ENCODE measurements at places on chromosomes 7 and 10.

DNA sequence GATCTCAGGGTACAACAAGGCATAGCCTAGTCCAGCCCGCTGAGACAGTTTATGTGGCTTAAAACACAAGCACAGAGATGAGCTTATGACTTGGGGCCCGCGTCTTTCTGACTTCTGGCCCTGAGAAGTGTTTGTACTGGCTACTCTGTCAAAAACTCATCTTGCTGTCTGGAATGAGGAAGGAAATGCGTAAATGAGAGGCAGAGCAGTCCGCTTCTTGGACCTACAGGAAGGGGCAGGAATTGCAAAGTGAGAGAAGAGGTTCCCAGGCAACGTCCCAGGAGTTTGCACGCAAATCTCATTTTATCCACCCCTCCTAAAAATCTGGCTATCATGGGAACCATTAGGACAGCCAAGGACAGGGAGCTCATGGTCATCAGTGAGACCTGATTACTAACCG lies 5.5 kb downstream of the ANXA11 start:
- DNase-seq = peak; percentile 86

DNA sequence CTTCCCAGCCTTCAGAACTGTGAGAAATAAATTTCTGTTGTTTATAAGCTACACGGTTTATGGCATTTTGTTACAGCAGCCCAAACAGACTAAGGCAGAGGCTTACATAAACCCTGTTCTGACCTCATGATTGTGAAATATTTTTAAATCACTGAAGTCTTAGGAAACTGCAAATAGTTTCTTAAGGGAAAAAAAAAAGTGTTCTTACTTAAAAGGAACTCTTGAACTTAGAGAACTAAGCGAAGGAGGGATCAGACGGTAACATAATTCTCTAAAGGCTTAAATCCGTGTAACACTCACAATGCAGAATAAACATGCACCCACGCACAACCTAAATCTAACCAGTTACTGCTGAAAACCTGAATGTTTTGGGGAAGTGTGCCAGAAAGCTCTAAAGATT lies 749.1 kb upstream of the LRRTM3 start:
- DNase-seq = no peak

DNA sequence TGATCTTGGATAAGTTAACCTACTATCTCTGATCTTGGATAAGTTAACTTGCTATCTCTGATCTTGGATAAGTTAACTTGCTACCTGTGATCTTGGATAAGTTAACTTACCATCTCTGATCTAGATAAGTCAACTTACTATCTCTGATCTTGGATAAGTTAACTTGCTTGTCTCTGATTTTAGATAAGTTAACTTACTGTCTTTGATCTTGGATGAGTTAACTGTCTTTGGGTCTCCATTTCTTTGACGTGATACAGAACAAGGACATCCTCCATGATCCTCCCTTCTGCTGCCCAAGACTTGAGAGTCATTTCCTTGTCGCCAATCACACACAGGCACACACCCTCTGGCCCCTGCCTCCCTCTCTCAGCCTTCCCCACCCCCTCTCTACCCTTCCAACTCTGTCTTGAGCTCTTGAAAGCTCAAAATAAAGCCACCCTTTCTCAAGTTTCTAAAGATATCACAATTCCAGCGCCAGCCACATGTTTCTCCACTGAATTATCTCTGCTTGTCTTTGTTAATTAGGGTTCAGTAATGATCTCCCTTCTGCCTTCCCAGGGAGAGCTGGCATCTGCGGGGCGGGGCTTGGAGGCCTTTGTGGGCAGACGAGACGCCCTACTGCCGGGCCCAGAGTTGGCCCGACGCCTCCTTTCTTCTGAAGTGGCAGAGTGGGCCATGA lies 85.1 kb upstream of the GTF2I start:
- no peak for DNase-seq

GRCh38 chr10:43211431-43212042 lies 55.3 kb downstream of the RASGEF1A start:
- no peak for DNase-seq

DNA sequence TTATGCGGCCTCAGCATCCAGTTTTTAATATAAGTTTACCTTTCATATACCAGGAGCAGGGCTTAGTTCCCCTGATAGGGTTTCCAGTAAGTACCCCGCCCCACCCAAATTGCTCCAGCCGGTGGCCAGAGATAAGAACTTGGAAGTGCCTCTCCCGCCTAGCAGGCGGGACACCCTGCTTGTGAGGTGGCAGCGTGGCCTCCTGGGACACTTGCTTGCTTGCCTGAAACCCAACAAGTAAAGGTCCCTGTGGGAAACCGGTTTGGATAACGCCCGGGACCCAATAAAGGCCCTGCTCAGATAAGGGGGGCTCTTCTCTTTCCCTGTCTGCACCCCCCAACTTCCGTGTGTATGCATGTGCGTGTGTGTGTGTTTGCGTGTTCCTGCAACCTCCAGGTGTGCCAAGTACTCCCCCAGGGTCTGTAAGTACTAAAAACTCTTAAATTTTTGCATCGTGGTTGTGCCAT lies 154.3 kb downstream of the ARHGAP21 start:
- no peak for DNase-seq

DNA sequence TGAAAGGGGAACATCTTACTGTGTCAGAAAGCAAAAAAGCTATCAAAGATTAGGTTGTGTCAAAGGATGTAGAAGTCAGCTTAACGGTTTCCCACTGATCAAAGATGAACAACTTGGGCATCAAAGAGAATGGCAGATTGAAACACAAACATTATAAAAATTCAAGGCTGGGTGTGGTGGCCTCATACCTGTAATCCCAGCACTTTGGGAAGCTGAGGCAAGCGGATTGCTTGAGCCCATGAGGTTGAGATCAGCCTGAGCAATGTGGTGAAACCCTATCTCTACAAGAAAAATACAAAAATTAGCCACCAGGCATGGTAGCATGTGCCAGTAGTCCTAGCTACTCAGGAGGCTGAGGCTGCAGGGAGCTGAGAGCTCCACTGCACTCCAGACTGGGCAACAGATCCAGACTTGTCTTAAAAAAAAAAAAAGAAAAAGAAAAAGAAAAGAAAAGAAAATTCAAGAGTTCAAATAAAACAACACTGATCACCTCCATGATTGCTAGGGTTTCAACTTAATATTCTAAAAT lies 34.5 kb downstream of the RTKN2 start:
- no peak for DNase-seq

GRCh38 chr10:133324198-133324792 lies 12.4 kb downstream of the CALY start:
- no peak for DNase-seq

DNA sequence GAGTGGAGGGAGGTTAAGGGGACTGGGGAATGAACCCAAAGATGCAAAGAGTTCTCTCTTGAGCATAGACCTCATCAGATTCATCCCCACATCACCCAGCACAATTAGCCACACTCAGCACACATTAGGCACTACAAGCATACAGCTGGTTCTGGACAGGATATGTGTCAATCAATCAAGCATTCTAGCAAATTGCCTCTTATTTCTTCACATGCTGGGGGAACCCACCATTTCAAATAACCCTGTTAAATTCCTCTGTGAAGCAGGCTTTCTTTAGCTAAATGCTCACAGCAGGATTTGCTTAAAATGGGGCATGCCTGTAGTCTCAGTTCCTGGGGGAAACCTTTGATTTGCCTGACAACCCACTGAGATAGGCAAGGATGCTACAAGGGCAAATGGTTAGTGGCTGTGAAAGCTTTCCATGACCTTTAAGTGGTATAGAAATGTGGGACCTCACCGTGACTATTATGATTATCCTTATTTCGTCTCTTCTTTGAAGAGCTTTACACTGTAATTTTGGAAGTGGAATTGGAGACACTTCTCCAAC lies 193.4 kb upstream of the ZMIZ1 start:
- no peak for DNase-seq

DNA sequence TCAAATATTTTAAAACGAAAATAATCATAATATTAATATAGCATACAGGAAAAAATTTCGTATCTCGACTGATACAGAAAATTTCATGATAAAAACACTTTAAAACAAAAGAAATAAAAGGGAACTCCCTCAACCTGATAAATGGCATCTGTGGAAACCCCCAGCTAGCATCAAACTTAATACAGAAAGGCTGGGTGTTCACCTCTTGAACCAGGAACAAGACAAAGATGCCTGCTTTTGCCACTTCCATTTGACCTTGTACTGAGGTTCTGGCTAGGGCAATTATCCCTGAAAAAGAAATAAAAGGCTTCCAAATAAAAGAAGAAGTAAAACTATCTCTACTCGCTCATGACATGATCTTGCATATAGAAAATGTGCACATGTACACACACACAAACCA lies 2.5 kb upstream of the ALOX5 start:
- no peak for DNase-seq

DNA sequence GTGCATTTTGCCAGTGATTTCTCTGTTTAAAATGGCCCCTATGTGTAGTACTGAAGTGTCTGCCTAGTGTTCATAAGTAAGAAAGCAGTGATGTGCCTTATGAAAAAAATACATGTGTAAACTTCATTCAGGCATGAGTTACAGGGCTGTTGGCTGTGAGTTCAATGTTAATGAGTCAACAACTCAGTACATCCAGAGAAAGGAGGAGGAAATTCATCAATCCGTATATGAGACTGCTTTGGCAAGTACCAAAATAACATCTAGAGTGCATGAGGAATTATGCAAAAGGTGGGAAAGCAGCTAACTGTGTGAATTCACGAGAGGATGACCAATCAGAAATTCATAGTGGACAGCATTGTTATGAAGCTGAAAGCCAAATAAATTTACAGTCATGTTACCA lies 255.6 kb downstream of the ZEB1 start:
- DNase-seq = no peak

DNA sequence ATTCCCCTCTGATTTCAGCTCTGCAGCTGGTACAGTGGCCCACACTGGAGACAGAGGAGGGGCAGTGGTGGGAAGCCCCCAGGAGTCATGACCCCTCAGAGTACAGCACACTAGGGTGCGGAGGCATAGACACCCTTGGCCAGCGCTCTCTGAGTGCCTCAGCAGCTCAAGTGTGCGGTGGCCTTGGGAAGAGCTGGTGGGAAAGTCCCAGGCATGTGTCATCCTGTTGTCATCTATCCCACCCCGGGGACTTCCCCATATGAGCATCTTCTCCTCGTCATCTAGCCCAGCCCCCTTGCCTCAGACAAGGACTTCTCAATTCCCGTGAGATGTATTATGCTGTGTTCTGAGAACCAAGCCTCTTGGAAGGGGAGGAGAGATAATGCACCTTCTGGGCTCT lies 15.6 kb upstream of the PPIF start:
- no peak for DNase-seq

DNA sequence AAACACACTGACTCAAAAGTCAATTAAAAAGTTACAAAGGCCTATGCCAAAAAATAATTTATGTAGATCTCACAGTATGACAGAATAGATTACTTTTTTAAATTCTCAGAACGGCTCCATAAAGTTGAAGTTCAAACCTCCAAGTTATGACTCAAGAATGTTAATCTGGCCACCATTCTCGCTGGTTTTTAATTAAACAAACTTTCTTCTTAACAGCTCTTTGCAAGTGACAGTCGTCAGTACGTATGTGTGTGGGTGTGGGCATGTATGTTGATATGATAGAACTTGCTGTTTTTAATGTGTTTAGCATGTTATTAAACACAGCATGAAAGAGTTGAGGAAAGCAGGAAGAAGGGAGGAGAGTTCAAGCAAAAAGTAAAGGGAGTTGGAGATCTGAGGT lies 18.5 kb downstream of the PRKCQ start:
- no peak for DNase-seq

DNA sequence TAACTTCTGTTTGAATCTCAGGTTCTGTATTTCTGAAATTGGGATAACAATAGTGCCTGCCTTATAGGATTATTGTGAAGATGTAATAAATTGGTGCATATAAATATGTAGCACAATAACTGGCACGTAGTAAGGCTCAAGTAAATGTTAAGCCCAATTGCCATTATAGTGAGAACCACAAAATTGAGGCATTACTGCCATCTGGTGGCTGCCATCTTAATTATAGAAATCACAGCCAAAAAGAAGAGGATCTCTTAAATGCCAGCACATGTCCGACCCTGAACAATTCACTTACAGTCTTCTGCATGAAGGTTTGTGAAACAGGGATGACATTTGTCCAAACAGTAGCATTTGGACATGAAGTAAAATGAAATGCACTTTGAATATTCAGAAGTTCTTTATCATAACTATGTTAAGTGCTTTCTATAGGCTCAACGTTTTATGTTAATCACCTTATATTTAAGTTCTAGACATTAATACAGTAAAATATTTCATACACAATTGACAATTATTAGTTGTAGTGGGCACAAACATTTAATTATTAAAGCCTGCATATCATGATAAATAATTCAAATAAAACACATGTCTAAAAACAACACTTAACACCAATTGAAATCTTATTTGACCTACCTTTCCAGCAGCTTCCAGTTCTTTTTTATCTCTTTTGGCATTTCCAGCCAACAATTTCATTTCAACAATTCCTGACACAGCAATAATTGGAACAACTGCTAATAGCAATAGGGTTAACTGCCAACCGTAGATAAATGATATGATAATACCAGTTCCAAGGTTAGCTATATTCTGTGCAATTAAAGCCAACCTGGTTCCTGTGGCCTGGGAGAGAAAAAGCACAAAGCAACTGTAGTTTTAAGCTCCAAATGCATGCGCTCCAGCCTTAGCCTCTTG lies 58.5 kb downstream of the ABCB4 start:
- DNase-seq = no peak

DNA sequence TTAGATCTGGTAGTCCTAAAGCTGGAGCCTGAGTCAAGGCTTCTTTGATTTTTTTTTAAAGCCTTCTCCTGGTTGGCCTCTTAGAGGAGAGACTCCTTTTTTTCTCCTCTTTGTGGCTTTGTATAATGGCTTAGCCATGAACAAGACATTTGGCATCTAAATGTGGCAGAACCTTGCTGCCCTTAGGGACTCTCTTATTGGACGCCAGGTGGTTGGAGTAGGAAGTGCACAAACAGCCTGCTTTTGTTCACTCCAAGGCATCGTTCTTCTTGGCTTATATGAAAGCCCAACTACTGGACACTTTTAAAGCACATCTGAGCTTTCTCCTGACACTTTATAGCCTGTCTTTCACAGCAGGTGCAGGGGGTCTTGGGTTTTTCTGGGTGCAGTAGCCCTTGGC lies 25.0 kb downstream of the ZPBP start:
- no peak for DNase-seq

DNA sequence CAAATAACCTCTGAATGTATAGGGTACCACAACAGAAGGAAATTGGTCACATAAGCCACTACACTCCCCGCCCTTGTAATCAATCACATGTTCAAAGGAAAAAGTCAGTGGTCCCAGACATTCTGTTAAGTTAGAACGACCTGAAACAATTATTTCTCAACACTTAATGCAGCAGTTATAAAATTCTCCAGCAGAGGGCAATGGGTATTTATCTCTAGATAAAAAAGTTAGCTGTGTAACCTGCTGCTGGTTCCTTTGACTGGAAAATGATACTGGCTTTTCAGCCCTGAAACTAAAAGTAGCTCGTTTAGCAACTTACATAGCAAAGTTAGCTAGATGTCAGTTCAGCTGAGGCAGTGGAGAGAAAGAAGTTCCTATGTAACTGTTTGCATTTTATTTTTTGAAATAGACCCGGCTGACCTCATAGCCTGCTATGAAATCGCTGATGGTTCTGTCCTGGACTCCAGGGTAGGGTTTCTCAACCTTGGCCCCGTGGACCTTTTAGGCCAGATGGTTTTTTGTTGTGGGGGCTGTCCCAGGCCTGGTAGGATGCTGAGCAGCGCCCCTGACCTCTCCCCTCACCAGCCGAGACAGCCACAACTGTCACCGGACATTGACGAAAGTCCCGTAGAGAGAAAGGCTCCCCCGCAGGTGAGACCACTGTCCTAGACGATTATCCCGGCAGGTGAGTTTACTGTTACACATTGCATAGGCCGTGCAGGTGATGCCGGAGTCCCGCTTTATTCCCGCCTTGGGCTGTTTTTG lies 40.2 kb upstream of the PROSER2 start:
- no peak for DNase-seq
